Caki2 (cell line): ENCODE measurements at places on chromosomes 7 and 10.

DNA sequence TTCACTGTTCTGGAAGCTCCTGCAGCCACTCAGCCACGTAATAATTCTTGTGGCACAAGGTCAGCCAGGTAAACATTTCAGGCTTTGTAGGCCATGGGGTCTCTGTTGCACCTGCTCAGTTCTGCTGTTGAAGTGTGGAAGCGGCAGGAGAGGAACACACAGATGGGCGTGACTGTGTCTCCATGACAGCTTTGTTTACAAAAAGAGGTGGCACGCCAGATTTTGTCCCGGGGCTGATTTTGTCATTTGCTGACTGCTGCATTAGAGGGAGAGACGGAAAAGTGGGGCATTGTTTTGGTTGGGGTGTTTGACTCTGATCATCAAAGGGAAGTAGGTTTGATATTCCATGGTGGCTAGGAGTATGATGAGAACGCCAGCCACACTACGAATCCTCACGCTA is 103.1 kb downstream of the PRKAG2 start:
- no peak for DNase-seq

GRCh38 chr10:120953897-120954296 is 102.7 kb downstream of the WDR11 start:
- DNase-seq, result no peak

DNA sequence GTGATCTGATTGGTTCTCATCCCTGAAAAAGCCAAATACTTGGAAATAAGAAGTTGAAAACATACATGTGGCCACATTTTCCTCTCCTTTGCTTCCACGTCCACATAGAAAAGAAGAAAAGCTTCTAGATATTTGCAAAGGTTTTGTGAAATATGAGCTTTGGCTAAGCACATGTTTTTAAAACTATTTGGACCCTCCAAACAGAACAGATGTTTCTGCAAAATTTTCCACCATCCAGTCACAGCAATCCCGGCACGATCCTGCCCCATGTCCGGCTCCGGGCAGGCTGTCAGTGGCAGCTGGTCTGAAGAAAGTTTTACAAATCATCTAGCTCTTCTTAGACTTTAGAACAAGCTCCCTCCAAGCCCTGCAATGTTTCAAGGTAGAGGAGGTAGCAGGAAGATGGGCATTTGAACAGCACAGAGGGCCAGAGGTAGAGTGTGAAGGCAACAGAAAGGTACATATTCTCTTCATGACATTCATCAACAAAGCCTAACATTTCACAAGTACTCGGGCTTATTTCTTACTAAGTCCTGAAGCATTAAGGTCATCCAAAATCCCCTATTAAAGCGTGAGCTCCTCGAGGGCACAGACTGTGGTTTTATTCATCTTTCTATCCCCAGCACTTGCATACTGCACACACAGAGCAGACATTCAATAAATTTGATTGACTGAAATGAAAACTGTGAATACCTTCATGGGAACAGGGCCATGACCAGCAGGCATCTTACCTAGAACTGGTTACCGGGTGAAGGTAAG is 110.1 kb downstream of the JAZF1 start:
- no peak for DNase-seq

- no peak for DNase-seq
Measured at GRCh38 chr7:102072636-102073209, 213.9 kb upstream of the SH2B2 start.

- no peak for DNase-seq
Measured at GRCh38 chr7:149500201-149500600, 2.6 kb upstream of the ZNF746 start.

- peak; percentile 55 for DNase-seq
Measured at GRCh38 chr10:30534465-30535144, 94.9 kb downstream of the LYZL2 start.

DNA sequence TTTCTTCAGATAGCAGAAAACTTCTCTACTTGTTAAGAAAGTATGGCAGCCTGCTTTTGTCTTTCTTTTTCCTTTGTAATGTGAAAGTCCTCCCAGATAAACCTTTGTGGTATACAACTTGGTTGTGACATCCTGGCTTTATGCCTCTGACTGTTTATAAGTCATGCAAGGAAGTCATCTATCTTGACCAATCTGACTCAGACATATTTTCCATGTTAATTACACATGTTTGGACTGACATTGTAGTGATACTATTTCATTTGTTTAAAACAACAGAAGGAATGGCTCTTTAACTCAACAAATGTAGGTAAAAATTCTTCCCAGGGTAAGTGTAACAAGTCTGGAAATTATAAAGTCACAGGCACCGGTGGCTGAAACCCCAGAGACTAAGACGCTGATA is 341.6 kb upstream of the MEOX2 start:
- no peak for DNase-seq

GRCh38 chr10:11154333-11154732 is 136.7 kb downstream of the CELF2 start:
- DNase-seq, result no peak

DNA sequence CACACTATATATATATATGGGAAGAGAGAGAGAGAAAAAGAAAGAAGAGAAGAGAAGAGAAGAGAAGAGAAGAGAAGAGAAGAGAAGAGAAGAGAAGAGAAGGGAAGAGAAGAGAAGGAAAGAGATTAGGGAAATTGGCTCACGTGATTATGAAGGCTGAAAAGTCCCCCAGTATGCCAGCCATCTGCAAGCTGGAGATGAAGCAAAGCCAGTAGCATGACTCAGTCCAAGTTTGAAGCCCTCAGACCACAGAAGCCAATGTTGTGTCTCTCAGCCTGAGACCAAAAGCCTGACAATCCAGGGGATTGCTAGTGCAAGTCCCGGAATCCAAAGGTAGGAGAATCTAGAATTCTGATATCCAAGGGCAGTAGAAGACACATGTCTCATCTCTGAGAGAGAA is 206.3 kb upstream of the PRSS1 start:
- no peak for DNase-seq

GRCh38 chr10:6069081-6069931 is 7.1 kb upstream of the IL2RA start:
- DNase-seq, result no peak

GRCh38 chr10:101894742-101895141 is 51.1 kb upstream of the KCNIP2 start:
- no peak for DNase-seq

GRCh38 chr10:118488710-118489497 is 106.5 kb downstream of the PRLHR start:
- no peak for DNase-seq

- peak; percentile 51 for DNase-seq
Measured at GRCh38 chr7:36633377-36633776, 90.9 kb downstream of the AOAH start.

- DNase-seq, result peak; percentile 54
Measured at GRCh38 chr10:98323221-98324164, 55.5 kb upstream of the LOXL4 start.

- no peak for DNase-seq
Measured at GRCh38 chr10:110841767-110842267, 29.9 kb upstream of the PDCD4 start.

DNA sequence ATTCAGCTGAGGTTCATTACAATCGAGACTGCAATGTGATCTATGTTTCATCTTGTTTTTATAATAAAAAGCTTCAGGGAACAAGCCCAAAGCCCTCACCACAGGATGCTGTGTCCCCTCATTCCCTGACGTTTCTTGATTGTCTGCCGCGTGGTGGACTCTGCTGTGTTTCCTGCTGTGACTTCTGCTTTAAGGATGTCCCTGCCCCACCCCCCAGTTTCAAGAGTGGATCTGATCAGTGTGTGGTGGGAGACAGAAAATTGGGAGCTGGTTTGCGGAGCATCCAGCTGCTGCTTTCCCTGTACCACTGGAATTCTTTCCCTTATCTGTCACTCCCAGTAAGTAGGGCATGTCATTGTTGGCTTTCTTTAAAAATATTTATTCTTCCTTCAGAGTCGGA is 86.2 kb downstream of the CREM start:
- no peak for DNase-seq

DNA sequence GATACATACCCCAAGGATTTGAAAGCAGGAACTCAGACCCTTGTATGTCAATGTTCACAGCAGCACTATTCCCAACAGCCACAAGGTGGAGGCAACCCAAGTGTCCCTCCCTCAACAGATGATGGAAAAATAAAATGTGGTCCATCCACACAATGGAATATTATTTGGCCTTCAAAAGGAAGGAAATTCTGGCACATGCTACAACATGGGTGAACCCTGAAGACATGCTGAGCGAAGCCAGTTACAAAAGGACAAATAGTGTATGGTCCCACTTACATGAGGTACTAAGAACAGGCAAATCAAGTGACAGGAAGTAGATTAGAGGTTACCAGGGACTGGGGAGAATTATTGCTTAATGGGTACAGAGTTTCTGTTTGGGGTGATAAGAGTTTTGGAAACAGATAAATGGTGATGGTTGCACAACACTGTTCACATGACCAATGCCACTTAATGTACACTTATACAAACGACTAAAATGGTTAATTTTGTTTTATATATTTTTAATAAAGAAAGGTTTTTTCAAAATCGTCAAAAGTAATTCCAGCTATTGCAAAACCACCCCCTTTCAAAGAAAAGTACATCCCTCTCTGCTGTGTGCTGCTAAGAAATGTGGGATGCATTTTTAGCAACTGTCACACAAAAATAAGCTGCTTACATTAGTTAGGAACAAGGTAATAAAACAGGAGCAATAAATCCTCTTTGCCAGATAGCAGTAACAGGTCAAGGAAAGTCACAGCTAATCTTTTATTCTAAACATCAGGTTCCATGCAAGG is 85.7 kb downstream of the GRB10 start:
- no peak for DNase-seq

GRCh38 chr7:28330384-28331070 is 81.8 kb upstream of the CREB5 start:
- no peak for DNase-seq

- no peak for DNase-seq
Measured at GRCh38 chr10:85761906-85762445, 604.6 kb downstream of the GRID1 start.

DNA sequence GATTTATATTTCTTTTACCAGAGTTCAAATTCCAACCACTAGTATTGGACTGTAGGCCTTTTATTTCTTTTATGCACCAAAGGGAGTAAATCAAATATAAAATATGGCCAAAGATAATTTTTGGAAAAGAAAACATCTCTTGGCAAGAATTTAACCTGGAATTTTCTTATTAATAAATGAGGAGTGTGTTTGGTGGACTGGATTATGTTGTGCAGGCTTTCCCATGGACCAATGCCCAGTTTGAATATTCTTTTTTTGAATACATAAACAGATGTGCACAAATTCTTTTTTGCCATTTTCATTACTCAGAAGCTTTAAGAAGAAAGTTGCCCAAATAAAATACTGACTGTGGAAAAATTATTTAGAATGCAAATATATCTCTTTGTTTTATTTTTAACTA is 22.1 kb upstream of the PRKG1 start:
- DNase-seq, result no peak

DNA sequence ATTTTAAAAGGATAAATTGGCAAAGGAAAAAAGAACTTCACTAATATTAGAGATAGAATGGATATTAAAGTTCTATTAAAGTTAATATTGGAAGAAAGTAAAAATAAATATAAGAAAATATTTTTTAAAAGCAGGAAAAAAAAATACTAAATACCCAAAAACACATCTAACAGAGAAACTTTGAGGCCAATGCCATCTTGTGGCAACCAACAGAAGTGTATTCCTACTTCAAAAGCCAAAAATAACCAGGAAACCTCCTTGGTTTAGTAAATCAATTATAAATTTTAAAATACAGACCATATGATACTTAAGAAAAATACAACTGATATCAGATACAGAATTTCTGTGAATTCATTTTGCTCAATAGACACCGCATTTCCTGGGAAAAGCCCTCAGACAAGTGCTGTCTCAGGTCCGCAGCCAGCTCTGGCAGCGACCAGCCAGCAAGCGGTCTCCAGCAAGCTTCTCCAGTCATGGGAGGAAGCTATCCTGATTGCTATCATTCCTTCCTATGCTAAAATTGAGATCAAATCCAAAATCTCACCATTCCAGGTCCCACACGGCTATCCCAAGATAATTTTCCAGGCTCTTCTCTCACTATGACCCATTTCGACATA is 65.3 kb downstream of the LMBR1 start:
- no peak for DNase-seq

DNA sequence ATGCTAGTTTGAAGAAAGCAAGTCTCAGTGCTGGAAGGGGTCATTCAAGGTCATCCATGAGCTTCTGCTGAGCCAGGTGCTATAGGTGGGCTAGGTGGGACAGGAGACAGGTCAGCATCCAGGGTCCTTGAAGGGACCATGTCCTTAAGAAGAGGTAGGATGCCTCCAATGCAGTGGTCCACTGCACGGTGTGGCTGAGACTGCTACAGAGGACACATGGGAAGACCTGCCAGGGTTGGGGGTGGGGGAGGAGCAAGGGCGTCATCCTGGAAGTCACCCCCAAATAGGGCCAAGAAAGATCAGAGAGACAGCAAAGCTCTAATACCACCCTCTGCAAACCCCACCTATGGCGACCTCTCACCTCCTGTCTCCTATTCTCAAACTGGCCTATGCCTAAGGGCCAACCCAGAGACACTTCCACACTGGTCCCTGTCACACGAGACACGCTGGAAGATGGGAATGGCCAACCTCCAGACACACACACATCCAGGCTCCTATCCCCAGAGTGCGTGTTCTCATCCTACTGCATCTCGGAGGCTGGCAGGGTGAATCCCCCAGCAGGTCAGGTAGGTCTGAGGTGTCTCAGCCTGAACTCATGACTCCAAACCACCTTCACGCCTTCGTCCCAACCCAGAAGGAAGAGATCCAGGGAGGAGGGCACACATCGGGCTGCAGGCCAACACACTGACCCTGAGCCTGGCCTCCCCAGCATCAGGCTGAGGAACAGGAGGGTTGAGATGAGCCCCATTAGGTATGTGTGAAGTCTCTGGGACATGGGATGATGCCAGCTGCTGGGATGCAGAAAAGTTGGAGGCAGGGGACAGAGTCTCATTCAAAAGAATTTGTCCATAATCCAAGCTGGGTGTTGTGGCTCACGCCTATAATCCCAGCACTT is 5.6 kb upstream of the PPP1R35 start:
- DNase-seq, result no peak

DNA sequence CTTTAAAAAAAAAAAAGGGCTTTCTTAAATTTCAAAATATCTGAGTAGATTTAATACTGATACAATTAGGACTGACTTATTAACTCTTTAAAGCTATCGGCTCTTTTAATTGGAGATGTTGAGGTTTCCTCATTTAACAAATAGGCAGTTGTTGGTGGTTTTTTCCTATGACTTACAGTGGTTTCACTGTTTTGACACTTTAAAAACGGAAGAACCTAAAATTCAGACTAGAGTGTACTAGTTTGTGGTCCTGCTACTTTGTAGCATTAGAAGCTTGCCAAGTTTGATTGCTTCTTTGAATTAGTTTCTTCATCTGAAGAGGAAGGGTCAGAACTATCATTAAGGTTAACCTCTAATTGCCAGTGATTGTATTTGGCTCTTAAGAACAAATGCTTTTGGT is 27.7 kb downstream of the CUL1 start:
- no peak for DNase-seq

GRCh38 chr7:19560111-19560883 is 148.5 kb downstream of the POLR1F start:
- peak; percentile 53 for DNase-seq

GRCh38 chr7:74671602-74672001 is 14.1 kb downstream of the GTF2I start:
- no peak for DNase-seq
